ENCODE measurements at places on chromosomes 1 and 21.

GRCh38 chr1:57422271-57423134 is 1.4 kb downstream of the DAB1 start:
- DNase-seq = no peak

DNA sequence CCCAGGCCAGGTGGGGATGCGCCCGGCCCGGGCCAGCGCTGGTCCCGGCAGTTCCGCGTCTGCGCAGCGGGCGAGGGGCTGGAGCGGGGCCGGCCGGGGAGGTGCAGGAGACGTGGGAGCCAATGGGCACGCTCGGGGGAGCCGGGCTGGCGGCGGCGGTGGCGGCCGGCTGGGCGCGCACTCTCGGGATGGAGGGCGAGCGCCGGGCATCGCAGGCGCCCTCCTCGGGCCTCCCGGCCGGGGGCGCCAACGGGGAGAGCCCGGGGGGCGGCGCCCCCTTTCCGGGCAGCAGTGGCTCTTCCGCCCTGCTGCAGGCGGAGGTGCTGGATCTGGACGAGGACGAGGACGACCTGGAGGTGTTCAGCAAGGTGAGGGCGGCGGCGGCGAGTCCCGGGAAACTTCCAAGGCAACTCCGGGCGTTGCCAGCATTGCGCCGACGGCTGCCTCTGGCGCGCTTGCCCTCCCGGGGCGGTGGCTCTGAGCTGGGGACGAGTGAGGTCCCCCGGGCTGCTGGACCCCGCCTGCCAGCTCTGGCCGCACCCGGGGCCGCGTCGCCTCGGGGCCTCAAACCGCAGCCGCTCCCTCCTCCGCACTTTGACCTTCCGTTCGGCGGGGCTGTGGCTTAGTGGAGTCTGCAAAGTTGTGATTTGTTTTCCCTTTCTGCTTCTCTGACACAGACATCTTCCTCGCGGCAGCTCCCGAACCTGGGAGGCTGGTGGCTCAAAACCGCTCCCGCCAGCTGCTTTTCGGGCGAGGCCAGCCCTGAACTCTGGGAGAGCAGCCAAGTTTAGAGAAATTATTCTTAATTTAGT is at the start of gene SNX7:
Gene SNX7 (plus strand): TSS at position 178 of the 812 bp plus-strand sequence. CDS start 11 bp downstream, at position 189.
- no peak for DNase-seq

DNA sequence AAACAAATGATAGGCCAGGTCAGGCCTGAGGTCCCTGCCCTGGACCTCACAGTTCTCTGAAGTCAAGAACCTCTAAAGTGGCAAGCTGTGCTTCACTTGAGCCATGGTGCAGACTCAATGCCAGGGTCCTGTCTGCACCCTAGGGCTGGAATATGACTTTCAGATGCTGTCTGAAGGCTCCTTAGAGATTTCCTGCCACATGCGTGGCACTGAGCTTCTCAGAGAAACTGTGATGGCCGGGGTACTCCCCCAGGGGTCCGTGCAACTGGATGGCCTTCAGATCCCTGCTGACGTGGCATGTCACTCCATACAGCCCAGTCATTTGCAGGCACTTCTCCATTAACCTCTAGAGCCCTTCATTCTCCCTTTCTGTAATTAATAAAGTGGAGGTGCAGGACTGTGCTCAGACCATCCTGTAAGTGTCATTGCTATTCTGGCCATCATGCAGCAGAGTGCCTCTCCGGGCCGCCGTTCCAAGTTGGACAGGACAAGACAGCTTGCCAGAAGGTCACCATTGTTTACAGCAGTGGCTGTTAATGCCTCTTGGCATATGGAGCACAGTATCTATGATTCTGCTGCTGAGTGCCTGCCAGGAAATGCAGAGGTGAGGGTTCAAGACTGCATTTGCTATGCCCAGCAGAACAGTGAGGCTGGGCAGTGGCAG is 205.1 kb upstream of the COA6 start:
- DNase-seq = no peak

DNA sequence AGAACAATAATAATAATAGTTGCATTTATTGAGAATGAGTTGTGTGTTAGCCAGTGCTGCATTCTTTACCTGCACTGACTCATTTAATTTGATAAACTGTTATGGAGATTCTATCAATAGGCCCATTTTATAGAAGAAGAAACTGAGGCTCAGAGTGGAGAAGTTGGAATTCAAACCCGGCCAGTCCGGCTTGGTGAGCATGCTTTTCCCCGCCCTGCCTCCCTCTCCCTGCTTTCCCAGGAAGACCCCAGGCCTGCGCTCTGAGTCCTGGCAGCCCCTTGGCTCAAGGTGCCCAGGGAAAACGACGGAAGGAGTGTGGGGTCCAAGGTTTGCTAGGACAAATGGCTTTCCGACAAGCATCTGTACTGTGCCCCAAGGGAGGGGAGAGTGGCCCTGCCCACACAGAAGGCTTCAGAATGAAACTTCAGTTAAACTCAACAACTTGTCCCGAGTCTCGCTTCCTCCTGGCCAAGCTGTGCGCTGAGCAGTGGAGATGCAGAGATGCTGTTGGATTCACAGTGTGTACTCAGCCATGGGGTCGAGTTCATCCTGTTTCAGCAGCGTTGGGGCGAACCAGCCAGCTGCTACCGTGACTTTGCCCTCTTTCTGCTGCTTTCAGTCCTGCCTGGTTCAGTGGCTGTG is 23.3 kb upstream of the PADI6 start:
- no peak for DNase-seq

DNA sequence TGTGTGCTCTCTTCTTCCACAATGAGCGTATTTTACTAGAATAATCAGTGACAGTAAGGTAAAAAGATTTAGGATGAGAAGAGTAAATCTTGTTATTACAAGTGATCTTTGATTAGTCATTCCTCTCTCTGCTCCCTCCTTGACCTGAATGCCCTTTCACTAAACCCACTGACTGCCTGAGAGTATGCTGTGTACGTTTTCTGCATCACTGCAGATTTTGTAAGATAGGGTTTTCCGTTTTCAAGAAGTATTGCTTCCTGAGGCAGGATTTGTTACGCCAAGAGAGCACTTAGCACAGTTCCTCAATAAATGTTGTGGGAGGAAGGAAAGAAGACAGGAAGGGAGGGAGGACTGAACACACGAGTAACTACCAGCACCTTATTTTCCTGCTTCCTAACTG is 7.7 kb upstream of the LAMB3 start:
- DNase-seq = no peak

DNA sequence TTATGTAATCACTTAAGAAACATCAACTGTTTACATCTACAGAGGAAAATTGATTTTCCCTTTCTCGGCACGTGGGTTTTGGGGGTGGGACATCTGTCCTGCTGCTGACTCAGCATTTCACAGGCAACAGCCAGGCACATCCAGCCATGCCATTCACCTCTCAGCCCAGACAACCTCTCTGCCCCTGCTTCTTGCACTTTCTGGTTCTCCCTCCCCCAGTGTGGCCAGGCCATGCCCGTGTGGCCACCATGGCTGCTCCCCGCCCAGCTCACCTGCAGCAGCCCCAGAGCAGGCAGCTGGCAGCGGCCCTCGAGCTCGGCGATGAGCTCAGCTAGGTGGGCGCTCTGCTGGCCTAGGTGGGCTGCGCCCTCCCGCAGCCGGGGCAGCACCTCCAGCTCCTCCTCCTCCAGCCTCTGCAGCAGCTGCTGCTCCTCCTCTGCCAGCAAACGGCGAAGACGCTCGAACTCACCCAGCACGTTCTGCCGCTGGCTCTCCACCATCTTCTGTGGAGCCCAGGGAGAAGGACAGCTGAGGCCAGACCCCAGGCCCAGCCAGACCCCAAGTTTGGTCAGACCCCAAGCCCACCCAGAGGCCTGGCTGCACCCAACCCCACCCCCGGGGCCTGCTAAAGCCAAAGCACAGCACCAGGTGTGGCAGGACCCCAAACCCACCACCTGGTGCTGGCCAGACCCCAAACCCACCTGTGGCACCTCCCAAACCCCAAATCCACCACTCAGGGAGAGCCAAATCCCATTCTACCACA is 5.8 kb downstream of the TRIM11 start:
- DNase-seq = no peak

DNA sequence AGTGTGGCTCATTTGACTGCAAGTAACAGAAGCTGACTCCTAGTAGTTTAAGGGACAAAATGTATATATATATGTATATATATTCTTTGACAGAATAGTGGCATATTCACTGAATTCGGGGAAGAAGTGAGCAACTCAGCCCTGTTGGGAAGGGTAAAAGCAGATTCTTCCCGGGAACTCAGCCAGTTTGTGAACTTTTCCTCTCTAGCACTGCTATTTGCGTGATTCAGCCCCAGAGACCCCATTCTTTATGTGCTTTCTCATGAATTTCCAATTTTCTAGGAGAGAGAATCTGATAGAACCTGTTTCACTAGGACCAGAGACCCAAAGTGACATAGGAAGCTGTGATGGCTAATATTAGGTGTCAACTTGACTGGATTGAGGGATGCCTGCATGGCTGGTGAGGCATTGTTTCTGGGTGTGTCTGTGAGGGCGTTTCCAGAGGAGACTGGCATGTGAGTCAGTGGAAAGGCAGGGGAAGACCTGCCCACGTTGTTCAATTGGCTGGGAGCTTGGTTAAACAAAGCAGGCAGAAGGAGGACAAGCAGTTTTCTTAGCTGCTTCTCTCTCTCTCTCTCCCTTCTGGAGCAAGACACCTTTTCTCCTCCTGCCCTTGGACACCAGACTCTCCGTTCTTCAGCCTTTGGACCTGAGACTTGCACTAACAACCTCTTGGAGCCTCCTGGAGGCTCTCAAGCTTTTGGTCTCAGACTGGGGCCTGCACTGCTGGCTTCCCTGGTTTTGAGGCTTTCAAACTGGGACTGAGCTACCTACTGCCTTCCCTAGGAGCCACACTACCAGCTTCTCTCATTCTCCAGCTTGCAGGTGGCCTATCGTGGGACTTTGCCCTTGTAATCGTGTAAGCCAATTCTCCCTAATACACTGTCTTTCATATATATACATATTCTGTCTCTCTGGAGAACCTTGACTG is 93.4 kb upstream of the KCNK1 start:
- DNase-seq = no peak

DNA sequence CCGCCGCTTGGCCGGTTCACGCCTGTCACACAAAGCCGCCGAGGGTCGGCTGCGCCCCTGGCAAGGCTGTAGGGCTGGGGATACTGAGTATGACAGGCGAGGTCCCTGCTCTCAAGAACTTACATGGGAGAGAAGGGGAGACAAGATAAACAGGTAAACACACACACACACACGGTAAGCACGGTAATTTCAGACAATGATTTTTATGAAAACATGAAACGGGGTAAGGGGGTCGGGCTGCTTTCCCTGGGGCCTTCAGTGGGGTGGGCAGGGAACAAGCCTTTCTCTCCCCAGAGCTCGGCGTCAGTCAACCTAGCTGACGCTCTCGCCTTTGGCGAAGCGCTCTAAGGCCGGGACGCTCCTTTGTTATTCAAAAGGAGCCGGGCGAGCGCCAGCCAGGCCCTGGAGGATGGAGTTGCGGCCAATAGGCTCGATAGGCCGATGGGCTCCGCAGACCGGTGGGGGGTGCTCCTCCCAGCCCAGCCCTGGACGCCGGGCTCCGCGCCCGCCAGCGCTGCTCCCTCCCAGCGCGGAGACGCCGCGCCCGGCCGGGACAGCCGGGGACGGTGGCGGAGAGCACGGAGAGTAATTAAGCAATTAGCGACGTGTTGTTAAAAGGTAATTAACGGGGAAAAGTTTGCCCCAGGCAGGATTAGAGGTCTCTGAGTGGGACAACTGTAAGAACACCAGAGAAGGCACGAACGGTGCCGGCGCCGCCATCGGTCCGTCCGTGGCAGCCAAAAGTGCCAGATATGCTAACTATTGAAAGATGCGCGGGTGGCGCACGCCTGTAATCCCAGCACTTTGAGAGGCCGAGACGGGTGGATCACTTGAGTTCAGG is 950 bp upstream of the INKA2 start:
- DNase-seq = no peak

Data from AG09309 (cell line).